Globus pallidus (tissue), 1 donor: ENCODE measurements at places on chromosomes 7 and 10.

DNA sequence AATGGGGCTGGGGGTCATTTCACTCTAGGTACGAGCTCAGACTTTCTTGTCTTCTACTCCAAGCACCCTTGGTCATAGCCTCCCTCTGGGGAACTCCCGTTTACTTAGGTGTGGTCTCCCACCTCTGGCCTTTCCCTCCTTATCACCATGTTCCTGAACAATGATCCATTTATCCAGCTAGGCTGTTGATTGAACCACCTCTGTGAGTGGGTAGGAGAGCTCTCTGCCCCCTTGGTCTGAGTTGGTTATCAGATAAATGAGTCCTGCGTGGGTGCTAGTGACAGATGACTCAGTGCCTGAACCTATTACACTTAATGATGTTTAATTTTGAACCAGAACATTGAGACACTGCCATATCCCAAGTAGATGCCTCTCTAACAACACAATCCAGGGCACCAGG, 9.4 kb downstream of the BLNK start:
- DNase-seq = no peak

GRCh38 chr7:13508586-13508985, 480.9 kb downstream of the ETV1 start:
- DNase-seq = no peak

DNA sequence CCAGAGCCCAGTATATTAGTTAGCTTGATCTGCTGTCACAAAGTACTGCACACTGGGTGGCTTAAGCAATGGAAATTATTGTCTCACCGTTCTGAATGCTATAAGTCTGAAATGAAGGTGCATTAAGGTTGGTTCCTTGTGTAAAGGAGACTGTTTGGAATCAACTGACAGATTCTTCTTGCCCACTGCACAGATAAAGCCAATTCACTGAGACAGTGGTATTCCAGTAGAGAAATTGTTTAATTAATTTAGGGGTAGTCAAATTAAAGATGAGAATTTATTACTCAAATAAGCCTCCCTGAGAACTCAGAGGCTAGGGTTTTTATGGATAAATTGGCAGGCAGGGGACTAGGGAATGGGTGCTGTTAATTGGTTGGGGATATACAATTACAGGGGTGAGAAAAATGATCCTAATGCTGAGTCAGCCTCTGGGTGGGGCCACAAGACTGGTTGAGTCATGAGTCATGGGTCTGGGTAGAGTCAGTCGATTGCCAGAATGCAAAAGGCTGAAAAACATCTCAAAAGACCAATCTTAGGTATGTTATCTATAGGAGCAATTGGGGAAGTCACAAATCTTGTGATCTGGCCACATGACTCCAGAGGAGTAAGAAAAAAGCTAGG, 23.5 kb upstream of the SAMD9L start:
- no peak for DNase-seq

DNA sequence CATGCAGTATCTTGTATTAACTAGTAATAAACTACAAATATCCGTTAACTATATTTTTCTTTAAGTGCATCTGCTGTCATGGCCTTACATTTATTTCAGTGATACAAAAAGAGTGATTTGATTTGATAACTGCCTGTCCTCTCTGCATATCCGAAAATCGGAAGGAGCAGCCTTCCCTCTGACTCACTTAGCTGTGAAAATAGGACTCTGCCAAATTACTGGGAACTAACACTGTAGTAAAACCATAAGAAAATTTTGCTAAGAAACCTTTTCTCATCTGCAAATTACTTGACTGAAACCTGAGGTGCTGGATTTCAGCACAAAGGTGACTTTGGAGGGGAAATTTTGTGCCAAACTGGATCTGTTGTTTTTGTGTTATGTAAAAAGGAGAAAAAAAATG, 176.6 kb upstream of the MKLN1 start:
- DNase-seq = no peak

DNA sequence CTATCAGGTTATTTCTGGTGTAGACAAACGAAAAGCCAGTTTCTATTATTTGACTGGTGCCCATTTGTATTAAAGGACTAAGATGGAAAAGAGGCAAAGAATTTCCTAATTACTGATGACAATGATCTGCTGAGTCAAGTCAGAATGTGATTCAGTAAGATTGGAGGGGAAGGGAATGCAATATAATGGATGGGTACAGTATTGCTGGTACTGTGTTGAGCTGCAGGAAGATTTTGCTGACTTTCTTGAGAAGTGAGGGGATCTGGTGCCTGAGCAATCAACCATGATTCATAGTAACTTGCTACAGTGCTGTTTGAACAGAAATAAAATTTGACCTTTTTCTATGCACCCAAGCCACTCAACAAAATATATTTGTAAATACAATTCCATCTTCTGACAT, 139.1 kb upstream of the RHEB start:
- no peak for DNase-seq

DNA sequence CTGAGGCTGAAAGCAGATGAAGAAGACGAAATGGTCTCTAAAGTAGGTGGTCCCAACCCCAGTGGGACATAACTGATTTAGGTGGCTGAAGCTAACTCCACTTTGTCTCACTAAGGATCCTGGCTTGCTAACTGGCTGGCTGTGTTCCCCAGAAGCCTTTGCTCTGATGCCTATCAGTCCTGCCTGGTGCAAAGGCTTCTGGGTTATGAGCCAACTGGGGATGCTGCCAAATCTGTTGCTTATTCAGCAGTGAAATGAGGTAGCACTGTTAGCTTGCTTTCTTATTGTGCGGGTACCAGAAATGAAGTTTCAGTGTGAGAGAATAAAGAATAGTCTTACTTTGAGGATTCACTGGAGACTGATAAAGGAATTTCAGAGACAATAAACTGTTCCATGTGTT, 18.1 kb downstream of the PRKG1 start:
- peak; percentile 42 for DNase-seq

DNA sequence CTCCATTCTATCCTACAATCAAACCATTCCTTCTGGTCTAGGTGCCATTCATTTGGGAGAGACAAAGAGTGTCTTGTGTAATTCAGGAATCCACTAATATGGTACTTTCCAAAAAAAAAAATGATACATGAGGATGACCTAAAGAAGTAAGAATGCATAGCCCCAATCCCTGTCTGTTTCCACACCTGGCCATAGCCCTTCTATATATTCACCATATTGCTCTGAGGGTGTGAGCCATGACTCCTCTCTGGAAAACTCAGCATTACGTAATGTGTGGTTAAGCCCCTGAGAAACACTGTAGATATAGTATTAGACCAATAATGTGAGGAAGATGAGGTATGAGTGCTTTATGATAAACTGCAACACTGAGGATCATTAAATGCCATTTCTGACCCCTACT, 592.7 kb downstream of the INHBA start:
- DNase-seq = no peak

DNA sequence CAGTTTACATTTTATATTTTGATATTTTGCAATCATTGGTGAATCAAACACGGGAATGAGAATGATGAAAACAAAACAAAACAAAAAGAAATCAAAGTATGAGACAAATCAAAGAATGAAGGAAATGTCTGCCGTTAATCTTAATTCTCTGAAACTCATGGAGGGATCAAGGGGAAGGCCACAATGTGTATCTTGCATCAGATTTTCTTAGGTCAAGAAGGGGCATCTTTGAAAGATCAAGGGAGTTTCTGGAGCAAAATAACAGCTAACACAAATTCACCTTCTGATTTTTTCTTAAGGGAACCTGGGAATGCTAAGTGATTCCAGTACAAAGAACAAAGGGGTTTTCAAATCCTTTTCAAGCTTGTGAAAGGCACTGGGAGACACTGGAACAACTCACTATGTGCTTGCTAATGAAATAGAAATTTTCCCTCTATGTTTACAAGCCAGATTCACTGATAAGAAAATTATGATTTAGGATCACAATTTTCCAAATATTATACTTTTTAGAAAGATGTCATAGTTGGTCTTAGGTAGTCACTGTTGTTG, 322.3 kb upstream of the AOAH start:
- no peak for DNase-seq

- DNase-seq = no peak
Observed at GRCh38 chr10:122876467-122876855, 2.9 kb downstream of the FAM24B start.

DNA sequence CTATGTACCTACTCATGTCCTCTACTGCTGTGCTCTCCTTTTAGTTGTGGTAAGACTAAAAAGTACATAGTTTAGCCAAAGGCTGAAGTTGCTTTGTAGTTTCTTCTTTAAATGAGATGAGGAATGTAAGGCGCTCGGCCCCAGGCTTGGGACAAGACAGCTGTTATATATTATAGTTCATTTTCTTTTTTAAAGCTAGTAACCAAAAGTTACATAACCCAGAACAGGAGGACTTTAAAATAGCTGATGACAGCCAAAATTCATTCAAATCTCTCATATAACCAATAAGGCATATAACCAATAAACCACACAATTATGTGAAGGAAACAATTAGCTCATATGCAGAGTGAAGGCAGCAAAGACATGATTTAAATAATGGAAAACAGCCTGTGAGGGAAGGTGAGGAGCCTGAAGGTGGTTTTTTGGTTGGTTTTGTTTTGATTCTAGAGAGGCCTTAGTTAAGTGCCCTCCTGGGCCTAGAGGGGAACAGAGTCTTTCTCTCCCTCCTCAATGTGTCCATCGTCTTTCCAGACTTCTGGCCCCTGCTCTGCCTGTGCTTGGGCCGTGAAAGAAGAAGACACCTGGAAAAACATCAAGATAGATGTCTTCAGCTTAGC, 35.8 kb downstream of the SLC26A4 start:
- DNase-seq = no peak

- no peak for DNase-seq
Observed at GRCh38 chr10:24674892-24675632, 48.6 kb downstream of the ARHGAP21 start.

GRCh38 chr7:107660381-107661080, at the start of gene SLC26A4:
SLC26A4 (plus strand) TSS chr7:107660828; CDS start chr7:107661642, 814 bp downstream.
- no peak for DNase-seq

DNA sequence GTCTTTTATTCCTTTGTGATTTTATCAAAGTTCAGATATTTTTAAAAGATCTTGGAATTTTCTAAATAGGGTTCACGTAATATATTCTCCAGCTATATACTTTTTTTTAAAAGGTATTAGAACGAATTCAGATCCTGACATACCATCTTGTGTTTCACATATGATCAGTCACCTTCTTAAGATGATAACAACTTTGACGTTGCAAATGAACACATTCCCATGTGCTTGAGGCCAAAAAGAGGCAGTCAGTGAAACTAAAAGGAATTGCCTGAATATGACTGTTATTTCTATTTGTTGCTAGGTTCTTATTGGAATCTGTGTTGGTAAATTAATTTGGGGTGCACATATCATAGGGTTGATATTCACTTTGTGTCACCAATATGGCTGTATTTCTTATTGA, 310.1 kb downstream of the MDFIC start:
- no peak for DNase-seq
